SK-N-SH (cell line): ENCODE measurements at places on chromosomes 4 and X.

DNA sequence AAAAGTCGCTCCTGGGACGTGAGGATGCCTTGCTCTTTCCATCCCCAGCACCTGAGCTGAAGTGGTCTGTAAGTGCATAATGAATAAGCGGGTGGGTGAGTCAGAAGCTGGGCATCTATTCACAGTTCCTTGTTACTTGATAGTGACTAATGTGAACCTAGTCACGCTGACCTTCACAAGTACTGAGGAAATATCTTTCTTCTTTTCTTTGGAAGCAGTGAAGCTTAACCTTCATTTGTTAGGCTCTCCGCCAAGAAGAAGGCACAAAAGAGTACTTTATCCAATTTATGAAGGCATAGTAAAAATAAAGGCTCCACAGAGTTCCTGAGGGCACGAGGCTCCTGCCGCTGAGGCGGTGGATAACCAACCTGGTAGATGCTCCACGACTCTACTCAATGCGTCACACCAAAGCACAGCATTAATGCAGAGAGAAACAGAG, 475.7 kb upstream of the SLIT2 start:
- no peak for DNase-seq

GRCh38 chr4:121277194-121278105, 103.4 kb downstream of the QRFPR start:
- peak; percentile 4 for DNase-seq

DNA sequence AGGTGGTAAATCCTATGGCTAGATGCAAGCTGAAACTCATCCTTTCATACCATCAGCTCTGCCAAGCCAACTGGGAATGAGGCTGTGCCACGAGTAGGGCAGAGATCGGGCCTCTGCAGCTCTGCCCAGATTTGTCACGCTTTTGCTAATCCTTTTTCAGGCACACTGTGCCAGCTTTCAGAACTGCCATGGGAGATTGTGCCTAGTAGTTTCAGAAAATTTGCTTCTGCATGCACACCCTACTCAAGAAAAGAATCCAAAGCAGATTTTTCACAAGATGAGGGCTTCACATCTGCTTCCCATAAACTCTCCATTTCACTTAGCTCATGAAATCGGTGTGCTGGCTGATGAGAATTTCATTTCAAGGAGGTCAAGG, 3.3 kb upstream of the ADH7 start:
- DNase-seq = no peak

DNA sequence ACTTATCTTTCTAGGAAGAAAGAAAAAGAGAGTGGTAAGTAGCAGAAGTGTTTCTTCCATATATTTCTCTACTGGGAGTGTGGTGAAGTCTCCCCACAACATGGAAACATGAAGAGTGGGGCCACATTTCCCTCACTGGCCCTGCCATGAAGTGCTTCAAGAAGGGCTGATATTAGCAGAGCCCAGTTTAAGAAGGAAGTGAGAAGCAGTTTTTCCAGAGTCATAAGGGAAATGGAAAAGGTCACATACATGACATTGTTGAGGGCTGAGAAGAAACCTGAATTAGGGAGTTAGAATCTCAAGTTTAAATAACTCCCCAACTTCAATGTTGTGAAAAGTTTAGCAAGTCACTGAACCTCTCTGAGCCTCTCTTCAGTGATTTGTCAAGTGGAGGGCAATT, 171.9 kb upstream of the RBPJ start:
- DNase-seq = no peak

DNA sequence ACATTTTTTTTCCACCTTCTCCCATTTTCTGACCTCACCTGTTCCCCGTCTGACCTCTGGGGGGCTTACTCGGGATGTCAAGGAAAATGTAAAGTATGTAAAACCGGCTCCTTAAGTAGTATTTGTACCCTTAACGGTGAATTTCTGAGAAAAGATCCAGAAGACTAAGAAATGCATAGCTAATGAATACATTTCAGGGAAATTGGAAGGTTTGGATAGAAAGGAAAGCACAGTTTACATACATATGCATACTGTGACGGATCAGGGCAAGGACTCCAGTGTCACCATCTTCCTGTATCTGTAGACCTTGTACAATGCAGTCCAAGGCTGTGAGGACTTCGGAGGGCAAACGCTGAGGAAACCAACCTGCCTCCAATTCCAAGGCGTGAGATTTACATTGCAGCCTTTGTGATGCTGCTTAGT, 2185.9 kb upstream of the TENM3 start:
- peak; percentile 18 for DNase-seq

DNA sequence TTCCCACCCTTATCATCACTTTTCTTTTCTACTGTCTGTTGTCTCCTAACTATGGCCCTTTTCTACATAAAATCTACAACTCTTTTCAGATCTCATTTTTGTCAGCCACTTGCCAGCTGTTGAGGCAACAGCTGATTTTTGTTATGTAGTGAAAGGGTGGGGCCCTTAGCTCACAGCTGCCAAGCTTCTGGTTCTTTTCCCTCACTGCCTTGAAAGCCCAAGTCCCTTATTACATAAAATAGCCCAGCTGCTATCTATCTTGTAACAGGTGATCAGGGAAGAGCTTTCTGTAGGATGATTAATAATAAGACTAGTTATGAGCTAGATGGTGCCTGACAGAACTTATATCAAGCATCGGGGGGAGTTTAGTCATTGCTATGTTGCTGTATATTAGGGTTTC, 45.9 kb downstream of the ADGRL3 start:
- no peak for DNase-seq

GRCh38 chr4:73947239-73947985, 34.4 kb downstream of the PF4 start:
- no peak for DNase-seq

- DNase-seq = peak; percentile 21
These were observed 10.3 kb downstream of the SRPX2 start for GRCh38 chrX:100654261-100654660.

GRCh38 chrX:107565931-107566603, 62.2 kb upstream of the PRPS1 start:
- peak; percentile 29 for DNase-seq

DNA sequence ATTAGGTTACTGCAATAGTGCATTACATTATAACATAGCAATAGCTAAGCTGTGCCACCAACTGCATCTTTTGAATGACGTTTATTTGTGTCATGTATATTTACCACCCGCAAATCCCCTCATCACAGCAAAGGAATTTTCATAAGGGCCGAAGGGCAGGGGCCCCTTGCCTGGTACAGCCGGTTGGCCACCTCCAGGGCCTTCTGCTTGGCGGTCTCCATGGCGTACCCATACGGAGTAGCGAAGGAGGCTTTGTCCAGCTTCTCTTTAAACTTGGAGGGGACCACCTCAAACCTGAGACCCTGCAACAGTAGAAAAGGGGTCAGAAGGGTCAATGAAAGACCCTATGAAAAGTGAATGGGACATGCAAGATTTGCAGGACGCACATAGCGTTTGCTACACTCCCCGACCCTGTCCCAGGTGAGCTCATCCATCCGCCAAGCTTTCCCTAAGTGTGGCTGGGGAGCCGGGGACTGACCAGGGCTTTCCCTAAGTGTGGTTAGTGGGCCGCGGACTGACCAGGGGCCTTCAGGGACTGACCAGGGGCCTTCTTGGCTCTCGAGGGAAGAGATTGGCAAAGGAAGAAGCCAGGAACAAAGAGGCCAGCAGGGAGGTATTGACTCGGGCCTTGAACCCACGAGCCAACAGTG, 10.6 kb downstream of the ASMTL start:
- no peak for DNase-seq

GRCh38 chr4:71045256-71045655, 51.8 kb downstream of the DCK start:
- DNase-seq = no peak

- DNase-seq = no peak
These were observed 44.5 kb upstream of the SLC4A4 start for GRCh38 chr4:71294301-71294700.

DNA sequence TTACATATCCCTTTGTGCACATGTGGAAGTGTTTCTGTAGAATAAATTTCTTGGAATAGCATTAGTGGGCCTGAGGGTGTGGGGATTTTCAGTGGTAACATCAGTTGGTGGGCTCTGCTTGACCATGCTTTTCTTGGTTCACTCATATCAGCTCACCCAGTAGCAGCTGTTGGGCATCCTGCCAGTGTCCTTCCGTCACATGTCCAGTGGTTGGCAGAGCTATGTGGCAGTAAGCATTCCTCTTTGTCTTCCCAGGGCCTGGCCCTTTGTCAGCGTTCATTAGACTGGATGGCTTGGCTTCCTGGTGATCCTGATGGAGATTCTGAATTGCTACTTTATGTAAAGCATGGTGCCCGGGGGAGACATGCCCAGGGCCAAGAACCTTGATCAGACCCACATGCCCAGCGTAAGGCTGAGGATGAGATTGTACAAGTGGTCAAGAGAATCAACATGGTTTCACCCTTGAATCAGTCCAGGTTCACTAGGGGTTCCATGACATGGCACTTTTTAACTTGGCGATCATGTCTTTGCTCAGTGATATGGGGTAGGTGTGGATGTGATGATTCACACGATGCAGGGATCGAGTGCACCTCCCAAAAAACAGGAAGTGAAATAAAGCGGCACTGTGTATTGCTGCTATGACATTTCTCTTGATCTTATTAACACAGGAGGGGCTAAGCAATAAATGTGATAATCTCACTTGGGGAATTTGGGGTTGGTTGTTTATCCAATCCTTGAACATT, 72.1 kb upstream of the IGFBP7 start:
- peak; percentile 61 for DNase-seq

GRCh38 chr4:110364911-110365520, 110.9 kb upstream of the ENPEP start:
- no peak for DNase-seq

GRCh38 chrX:50617183-50617582, 146.6 kb upstream of the DGKK start:
- DNase-seq = no peak

- DNase-seq = no peak
These were observed 83.2 kb downstream of the GPR143 start for GRCh38 chrX:9682456-9682855.

GRCh38 chr4:138405466-138405891, 163.3 kb upstream of the SLC7A11 start:
- no peak for DNase-seq

GRCh38 chrX:123481913-123482851, 250.7 kb downstream of the THOC2 start:
- DNase-seq = no peak

DNA sequence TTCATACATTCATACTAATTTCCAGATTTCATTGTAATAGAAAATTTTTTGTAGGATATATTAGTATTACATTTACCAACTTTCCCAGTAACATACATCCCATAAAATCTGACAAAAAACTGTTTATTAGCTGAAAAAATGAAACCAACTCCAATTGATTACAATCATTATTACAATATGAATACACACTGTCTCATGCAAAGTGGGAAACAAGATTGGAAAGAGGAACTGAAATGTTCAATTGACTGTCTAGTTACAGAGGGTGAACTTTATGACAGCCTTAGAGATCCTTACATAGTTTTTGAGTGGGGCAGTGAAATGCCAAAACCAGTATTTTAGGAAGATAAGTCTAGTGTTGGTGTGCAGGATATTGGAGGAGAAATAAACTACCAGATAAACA, 2.3 kb upstream of the AMBN start:
- DNase-seq = no peak

DNA sequence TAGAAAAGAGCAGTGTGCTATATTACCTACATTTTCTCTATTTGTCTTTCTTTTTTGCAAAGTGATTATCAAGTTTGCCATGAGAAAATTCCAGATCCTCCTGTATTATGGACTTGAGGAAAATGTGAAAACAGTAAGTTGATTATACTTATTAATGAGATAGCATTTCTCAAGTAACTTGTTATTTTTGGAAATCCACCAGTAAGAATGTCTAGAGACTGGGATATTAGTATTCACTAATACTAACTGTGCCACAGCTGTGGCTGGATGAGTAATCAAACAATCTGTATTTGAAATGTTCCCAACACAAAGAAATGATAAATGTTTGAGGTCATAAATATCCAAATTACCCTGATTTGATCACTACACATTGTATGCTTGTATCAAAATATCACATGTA, 147.0 kb upstream of the CTSO start:
- no peak for DNase-seq

DNA sequence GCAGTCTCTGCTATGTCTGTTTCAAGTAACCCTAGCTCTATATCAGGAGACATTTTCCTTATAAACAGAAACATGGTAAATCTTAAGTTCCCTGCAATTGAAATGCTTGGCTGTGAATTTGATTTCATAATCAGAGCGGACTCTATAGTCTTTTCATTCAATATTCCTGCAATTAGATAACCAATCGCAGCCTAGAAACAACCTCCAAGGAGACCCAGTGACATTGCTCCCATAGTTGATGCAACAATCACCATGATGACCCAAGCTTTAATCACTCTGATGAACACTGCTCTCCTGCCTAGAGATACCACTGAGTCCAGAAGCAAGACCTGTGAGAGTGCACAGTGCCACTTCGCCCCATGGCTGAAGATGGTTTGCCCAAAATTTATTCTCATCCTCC, at the start of gene CABS1:
Gene CABS1, plus strand, starts transcription at position 301 of the 400 bp plus-strand sequence. Its CDS starts 59 bp downstream, at position 360.
- no peak for DNase-seq

DNA sequence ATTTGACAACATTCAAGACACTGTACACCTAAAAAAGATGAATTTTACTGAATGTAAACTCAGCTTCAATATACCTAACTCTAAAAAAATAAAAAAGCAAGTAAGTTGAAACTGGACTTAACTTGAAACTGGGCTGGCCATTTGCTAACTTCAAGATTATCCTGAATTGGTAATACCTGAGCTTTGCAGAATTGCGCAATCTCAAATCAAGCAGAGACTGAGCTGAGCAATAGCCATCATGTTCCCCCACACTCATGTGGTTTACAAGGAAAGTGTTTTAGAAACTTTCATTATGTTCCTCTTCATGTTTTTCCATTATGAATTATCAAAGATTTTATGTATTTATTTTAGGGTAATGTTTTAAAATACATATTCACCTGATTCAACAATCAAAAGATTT, 38.7 kb downstream of the ANXA5 start:
- no peak for DNase-seq

- no peak for DNase-seq
These were observed 1571.9 kb downstream of the ADGRL3 start for GRCh38 chr4:62771983-62772557.

DNA sequence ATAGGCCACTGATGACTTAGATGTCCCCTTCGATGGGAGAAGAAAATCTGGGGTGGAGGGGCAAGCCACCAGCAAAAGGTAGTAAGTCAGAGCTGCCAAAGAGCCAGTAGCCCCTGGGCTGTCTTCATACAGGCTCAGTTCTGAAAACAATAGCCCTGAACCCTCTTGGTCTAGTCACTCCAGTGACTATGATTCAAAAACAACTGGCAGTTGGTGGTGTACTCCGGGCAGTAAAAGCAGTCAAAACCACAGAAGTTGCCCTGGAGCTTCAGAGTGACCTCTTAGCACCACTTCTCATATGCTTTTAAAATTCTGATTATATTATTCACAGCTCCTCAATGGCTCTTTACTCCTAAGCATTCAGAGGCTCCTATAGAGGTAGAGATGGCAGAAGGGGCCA, 164.3 kb upstream of the MAMLD1 start:
- no peak for DNase-seq

GRCh38 chrX:34557733-34558132, 99.4 kb downstream of the TMEM47 start:
- DNase-seq = no peak

GRCh38 chr4:81628489-81628888, 156.8 kb upstream of the RASGEF1B start:
- no peak for DNase-seq
